Bronchus fibroblast of lung (primary cell): ENCODE measurements at places on chromosomes 5 and 9. TPM values are rescaled to one million over a fixed set of nuclear protein-coding genes. Genes with fewer than 3 reads are reported as not detected.

Gene ITGA2
- 4.8 and 5.5 TPM in 2 replicates for total RNA-seq

Gene PHAX
- 36.0 and 42.5 TPM in 2 replicates for total RNA-seq

Gene MARCOL
- total RNA-seq = not detected in 2 replicates

Gene TAF11L5
- total RNA-seq = not detected in 2 replicates

Gene CDH6
- total RNA-seq = 0.30 and 0.34 TPM in 2 replicates

Gene PTPA
- total RNA-seq = 129 and 131 TPM in 2 replicates

Gene TMEM252
- total RNA-seq = not detected in 2 replicates

Gene CACFD1
- total RNA-seq = 3.4 and 3.5 TPM in 2 replicates

Gene PCDHA5
- total RNA-seq = not detected in 2 replicates

Gene FCN2
- not detected in 2 replicates for total RNA-seq

Gene FAM219A
- total RNA-seq = 10.4 and 11.6 TPM in 2 replicates

Gene IGIP
- 0.45 and 0.50 TPM in 2 replicates for total RNA-seq

Gene CCDC171
- 0.84 and 1.5 TPM in 2 replicates for total RNA-seq

Gene SPAAR
- 0.34 TPM in 1 of 2 replicates, not detected in the other for total RNA-seq

Gene PAM
- total RNA-seq = 110 and 111 TPM in 2 replicates

Gene ADAMTS16
- total RNA-seq = 0.30 and 0.50 TPM in 2 replicates

Gene WDR70
- total RNA-seq = 14.1 and 15.5 TPM in 2 replicates

Gene SLC6A19
- total RNA-seq = not detected in 2 replicates

Gene FAM163B
- not detected in 2 replicates for total RNA-seq

Gene SLC6A7
- total RNA-seq = not detected in 2 replicates

Gene IL12B
- not detected in 2 replicates for total RNA-seq

Gene WDR38
- total RNA-seq = not detected in 2 replicates

Gene ORM2
- total RNA-seq = not detected in 2 replicates

Gene SOX30
- 0.15 TPM in 1 of 2 replicates, not detected in the other for total RNA-seq

Gene SEPTIN8
- total RNA-seq = 41.9 and 45.1 TPM in 2 replicates

Gene DRD1
- total RNA-seq = not detected in 2 replicates

Gene SLC28A3
- 0.15 and 0.17 TPM in 2 replicates for total RNA-seq

Gene FCHSD1
- 18.3 and 19.0 TPM in 2 replicates for total RNA-seq

Gene DOCK2
- total RNA-seq = 3.0 and 4.2 TPM in 2 replicates

Gene NIM1K
- total RNA-seq = 0.74 and 1.0 TPM in 2 replicates

Gene NANS
- total RNA-seq = 155 and 164 TPM in 2 replicates

Gene SEMA4D
- 0.59 and 0.84 TPM in 2 replicates for total RNA-seq

Gene FAXDC2
- 3.1 and 4.7 TPM in 2 replicates for total RNA-seq

Gene ADRA1B
- 1.0 and 2.4 TPM in 2 replicates for total RNA-seq

Gene LHX6
- not detected in 2 replicates for total RNA-seq

Gene SAXO1
- not detected in 2 replicates for total RNA-seq
